ENCODE measurements at places on chromosomes 6 and 20.

DNA sequence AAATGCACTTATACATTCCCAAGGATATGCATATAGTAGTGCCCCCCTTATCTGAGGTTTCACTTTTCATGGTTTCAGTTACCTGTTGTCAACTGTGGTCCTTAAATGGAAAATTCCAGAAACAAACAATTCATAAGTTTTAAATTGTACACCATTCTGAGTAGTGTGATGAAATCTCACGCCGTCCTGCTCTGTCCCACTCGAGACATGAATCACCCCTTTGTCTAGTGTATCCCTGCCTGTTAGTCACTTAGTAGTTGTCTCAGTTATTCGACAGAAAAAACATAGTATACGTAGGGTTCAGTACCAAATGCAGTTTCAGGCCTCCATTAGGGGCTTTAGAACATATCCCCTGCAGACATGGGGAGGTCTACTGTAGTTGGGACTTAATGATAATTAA lies 57.0 kb downstream of the MAP1LC3A start:
- no peak for DNase-seq

DNA sequence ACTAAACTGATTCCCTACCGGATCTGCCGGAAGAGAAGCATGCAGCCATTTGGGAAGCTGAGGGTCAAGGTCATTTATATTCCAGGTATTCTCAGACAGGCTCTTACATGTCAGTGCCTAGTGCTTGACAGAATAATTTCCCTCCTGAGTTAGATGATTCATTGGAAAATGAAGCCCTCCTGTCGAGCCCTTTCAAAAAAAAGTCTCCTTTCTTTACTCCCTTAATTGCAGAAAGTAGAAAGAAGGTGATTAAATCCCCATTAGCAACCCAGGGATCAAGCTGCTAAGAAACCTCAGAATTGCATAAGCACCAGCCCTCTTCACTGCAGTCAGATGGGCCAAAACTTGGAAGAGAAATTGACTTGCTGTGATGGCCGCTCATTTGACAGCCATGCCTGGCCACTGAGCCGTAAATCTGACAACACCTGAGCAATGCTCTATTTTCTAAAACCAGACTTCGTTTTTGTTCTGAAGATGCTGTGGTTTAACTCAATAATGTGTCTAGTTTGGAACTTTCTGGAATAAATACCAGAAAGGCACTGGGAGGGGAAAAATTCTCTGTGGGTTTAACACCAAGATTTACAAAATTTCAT lies 61.0 kb upstream of the ARMH2 start:
- no peak for DNase-seq

GRCh38 chr20:2892376-2892775 lies 19.1 kb downstream of the PTPRA start:
- no peak for DNase-seq

DNA sequence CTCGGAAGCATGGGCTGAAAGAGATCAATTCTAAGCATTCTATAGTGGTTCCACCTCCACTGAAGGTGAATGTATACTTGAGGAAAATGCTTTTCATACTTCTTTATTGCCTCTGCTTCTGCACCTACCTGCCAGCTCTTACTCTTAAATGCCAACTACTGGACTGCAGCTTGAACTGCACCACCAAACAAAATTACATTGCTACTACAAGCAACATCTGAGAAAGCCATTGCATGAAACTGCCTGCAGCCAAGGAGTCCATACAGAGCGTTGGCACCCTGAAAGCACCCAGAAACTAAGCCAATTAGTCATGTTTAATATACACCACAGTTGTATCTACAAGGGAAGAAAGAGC lies 440.9 kb downstream of the BTBD3 start:
- DNase-seq: no peak

- no peak for DNase-seq
Observed at GRCh38 chr6:30960907-30961673, 20.3 kb downstream of the MUCL3 start.

GRCh38 chr20:21391185-21391971 lies 5.9 kb downstream of the NKX2-4 start:
- no peak for DNase-seq

- DNase-seq: no peak
Observed at GRCh38 chr20:60224914-60225313, 266.7 kb downstream of the CDH26 start.

DNA sequence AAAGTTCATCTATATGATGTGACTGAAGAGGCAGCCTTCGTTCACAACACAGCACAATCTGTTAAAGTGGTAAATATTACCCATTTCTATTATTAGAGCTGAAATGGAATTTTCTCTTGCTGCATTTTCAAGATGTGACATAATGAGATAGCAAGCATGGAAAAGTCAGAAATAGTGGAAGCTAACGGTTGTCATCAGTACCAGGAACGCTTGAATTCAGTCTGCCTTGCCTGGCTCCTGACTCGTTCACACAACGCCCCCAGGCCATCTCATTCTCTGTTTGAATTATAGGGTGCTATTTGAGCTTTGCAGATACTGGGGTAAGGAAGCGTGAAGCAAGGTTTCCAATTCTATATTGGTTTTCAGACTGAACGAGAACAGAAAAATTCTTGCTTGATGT lies 116.5 kb upstream of the MAP3K7 start:
- no peak for DNase-seq

DNA sequence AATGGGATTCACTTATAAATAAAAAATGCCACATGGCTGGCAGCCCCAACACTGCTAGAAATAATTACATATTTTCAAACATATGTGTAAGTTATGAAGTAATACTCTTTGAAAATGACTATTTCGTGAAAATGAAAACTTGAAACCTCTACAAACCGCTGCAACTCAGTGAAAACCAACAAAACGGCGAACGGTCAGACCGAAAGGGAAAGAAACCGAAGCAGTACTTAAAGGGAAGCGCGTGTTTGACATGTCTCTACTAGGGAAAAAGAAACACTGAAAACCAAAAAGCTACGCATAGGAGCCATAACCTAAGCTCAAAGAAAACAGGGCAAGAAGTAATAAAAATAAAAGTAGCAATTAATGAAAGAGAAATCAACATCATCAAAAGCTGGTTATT lies 121.0 kb upstream of the GGTLC1 start:
- no peak for DNase-seq

DNA sequence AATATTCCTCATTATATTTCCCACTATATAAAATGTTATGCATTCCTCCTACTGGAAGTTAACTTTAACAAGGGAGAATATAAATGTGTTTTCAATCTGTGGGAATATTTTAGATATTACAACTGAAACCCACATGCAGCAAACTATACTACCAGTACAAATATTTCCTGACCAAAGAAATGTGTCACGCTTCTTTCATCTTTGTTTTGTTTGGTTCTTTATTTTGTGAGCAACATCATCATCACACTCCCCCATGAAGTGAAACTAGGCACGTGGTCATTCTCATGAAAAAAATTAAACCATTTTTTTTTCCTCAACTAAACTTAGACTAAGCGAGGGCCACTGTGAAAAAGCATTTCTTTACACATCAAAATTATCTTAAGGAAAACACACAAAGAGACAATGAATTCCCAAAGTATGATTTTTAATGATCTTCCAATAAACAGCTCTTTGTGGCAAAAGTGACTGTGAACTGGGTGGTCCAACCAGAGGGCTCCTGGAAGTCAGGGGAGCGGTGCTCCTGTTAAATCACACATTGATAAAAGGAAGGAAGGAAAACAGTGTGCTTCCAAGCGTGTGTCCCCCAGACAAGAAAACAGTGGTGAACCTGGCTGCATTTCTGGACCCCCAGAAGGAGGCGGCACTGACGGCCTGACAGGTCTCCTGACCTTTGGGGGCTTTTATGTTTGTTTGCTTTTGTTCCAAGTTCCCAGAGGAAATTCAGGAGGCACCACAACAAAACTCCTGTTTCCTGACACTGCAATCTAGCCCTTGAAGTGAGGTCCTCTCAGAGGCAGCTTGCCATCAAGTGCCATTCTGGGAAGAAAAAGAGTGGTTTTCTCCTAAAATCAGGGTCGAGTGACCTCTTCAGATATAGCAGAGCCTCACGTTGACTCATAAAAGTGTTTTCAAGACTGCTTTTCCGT lies 166.8 kb upstream of the FOXQ1 start:
- no peak for DNase-seq

GRCh38 chr6:20814494-20814893 lies 280.2 kb downstream of the CDKAL1 start:
- DNase-seq: no peak

DNA sequence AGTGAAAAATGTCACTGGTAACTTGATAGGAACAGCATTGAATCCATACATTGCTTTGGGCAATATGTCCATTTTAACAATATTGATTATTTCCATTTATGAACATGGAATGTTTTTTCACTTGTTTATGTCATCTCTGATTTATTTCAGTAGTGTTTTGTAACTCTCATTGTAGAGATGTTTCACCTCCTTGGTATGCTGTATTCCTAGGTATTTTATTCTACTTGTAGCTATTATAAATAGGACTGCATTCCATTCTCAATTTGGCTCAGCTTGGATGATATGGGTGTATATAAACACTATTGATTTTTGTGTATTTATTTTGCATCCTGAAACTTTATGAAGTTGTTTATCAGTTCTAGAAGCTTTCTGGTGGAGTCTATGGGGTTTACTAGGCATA lies 730.3 kb downstream of the DOK5 start:
- no peak for DNase-seq

GRCh38 chr20:46129955-46130481 lies 11.9 kb downstream of the CD40 start:
- DNase-seq: no peak

- no peak for DNase-seq
Observed at GRCh38 chr6:84317463-84317862, 90.0 kb upstream of the CEP162 start.

DNA sequence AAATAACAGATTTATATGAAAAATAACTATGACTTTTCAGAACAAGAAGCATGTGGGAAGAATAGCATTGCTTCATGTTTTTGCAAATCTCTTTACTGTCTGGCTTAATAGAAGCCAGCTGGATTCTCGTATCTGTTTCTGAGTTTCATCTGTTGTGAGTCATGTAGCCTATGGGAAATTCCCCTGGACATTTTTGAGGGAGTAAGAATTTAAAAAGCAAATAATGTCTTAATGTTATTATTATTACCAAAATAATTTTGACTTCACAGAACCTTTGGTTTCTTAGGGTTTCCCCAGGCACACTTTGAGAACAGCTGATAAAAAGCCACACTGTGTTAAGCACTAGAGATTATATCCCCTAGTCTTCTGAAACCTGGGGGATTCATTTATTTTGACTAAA lies 75.8 kb downstream of the SYCP2L start:
- DNase-seq: no peak

DNA sequence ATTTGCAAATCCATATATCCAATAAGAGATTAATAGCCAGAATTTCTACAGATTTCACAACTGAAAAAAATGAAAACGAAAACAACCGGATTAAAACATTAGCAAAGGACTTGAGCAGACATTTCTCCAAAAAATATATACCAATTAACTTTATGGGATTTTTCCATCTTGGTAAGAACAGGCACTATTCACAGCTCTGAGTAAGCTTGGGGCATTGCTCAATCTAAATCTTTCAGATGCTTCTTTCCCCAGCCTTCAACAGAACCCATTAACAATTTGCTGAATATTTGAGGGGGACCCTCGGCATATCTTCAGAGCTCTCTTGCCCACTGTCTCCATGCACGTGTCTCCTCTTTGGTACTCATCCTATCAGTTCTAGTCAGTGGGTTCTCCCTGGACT lies 111.7 kb upstream of the CD93 start:
- DNase-seq: no peak

GRCh38 chr6:122482750-122483080 lies 11.1 kb upstream of the SERINC1 start:
- no peak for DNase-seq

GRCh38 chr6:84738996-84739865 lies 25.2 kb downstream of the TBX18 start:
- DNase-seq: no peak

- no peak for DNase-seq
Observed at GRCh38 chr20:51489611-51490010, 52.9 kb downstream of the NFATC2 start.

- DNase-seq: no peak
Observed at GRCh38 chr6:11266926-11267325, 34.5 kb upstream of the NEDD9 start.

DNA sequence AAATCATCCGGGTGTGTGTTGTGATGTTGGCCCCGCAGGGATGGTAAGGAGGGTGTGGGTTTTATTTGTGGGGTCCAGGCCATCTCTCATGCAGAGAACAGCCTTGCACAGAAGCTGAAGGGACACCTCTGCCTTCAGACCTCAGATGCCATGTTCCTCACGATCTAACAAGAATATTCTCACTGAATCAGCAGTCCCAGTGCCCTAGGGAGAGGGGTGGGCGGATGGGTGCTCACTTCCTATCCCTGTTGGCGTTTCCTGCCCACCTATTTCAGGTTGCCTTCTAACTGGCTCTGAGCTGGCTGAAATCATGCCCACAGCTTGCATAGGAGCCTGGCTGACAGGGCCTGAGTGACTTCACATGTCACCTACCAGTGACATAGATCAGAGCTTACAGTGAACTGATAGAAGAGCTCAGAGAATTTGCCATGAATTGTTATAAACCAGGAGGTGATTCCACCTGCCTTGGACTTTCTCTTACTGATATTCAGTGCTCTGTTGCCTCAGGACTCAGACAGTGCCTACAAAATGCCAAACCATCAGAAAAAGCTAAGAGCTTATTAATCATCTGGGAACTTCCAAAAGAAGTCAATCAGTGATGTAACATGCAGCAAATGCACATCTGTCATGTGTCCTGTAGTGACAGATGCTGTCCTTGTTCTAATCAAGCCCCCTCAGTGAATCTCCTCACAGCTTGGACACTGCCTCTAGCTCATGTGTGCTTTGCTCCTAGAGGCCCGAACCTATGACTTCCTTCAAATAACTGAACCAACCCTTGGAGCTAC lies 285.8 kb upstream of the PRND start:
- DNase-seq: no peak

DNA sequence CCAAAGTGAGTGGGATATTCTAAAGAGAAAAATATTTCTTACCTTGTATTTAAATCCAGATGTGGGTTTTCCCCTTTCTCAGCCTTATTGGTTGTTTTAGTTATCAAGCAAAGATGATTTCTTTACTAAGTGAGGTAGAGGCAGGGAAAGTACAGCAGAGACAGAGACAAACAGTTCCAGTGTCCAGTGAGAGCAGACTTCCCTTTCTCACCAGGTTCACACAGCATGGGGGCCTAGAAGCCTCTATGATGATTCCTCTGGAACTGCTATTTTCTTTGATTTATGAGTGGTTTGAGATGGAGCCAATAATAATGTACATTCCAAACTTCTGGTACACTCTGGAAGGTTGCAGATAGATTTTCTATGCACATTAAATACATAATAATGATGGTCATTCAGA lies 234.0 kb upstream of the MARCKS start:
- DNase-seq: no peak

DNA sequence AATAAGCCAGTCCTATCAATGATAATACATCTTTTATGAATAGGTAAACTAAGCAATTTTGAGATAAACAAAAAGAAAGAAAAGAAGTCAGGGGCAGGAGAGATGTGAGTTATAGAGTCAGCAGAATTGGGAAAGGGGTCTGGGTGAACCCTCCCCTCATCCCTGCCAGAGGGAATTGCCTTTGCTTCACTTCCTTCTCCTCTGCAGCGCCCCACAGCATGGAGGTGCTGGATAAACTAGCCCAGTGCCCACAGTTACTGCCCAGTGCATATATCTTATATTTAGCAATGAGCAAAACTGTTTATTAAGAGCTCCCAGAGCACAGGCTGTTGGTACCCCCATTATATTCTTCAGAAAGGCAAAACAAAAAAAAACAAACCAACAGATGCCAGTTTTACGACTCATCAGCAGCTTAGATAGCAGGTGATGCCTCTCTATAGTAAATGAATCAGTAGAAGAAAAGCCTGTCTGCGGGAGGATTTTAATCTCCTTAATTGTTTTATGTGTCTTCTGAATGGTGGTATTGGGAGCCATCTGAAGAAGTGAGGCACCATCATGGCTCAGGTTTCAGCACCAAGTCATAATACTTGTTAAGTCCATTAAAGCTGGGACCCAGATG lies 419.2 kb downstream of the EPM2A start:
- DNase-seq: no peak
